ENCODE measurements at places on chromosomes 4 and X.

DNA sequence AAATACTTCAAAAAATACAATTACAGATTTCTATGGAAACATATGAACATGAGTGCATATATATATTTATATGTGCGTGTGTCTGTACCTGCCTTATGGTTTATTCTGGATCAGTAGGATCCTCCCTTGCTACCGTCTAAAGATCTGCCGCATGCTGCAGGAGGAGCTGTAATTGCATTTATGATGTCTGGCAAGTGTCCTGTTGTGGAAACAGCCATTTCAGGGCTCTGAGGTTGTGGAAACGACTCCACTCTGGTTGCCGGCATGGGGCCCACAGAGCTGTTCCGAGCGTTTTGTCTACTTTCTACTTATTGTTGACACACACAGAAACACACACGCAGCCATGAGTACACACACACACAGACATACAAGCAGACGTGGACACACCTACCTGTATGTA, 21.3 kb downstream of the CD99 start:
- DNase-seq: no peak

- DNase-seq: no peak
These were observed 240.2 kb upstream of the F9 start for GRCh38 chrX:139290310-139290709.

GRCh38 chrX:8139716-8140115, 31.4 kb downstream of the VCX2 start:
- no peak for DNase-seq

DNA sequence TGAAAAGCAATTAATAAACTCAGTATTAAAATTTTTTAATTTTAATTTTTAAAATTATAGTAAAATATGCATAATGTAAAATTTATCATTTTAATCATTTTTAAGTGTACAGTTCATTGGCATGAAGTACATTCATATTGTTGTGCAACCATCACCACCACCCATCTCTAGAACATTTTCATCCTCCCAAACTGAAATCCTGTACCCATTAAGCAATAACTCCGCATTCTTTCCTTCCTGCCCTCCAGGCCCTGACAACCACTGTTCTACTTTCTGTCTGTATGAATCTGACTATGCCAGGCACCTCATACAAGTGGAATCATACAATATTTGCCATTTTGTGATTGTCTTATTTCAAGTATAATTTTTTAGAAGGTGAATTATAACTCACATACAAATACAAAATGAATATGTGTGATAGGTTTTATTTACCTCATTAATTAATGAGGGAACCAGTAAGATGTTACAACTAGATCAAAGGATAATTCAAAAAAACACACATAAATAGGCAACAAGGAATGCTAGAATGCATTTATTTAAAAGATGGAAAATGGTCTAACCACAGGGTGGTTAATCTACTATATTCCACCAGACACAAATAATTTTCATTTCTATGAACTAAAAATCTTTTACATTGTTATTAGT, 13.1 kb upstream of the AFF1 start:
- DNase-seq: no peak

- DNase-seq: no peak
These were observed 155.2 kb downstream of the RBMX2 start for GRCh38 chrX:130556951-130557350.

DNA sequence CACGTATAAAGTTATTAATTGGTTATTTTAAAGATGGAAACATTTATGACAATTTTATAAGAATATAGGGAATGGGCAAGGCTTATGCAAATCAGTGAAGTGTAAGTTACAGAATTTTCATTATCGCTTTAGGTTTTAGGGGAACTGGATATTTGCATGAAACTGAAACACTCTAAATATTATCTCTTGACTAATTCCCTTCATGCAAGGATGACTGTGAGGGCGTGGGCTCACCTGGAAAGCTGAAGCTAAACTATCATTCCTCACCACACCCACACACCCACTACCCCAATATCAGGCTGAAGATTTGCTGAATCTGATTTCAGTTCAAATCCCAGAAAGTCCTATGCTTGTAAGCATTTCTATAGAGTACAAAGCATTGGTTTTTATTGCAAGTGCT, 81.7 kb upstream of the ARHGAP24 start:
- DNase-seq: no peak

GRCh38 chrX:103309860-103310554, 783 bp downstream of the BEX2 start:
- no peak for DNase-seq

DNA sequence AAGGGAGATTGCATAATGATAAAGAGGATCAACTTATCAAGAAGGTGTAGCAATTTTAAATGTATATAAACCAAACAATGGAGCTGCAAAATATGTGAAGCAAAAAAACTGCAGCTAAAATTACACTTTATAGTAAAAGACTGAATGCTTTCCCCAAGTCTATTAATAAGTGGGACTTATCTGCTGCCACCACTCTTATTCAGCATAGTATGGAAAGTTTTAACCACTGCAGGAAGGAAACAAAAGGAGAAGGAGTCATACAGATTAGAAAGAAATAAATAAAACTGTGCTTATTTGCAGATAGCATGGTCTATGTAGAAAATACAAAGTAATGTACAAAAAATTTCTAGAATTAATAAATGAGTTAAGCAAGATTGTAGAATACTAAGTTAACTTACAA, 94.1 kb upstream of the GK2 start:
- DNase-seq: no peak

- no peak for DNase-seq
These were observed 770.3 kb downstream of the NLGN4X start for GRCh38 chrX:5458300-5458842.

- DNase-seq: no peak
These were observed 282.8 kb downstream of the PPP1R2C start for GRCh38 chrX:42495139-42495538.
